ENCODE measurements at places on chromosomes 3 and 15. TPM values are rescaled to one million over a fixed set of nuclear protein-coding genes. Genes with fewer than 3 reads are reported as not detected.
A peak's percentile ranks its signal among the peaks of the same experiment; 100 is the strongest.

DNA sequence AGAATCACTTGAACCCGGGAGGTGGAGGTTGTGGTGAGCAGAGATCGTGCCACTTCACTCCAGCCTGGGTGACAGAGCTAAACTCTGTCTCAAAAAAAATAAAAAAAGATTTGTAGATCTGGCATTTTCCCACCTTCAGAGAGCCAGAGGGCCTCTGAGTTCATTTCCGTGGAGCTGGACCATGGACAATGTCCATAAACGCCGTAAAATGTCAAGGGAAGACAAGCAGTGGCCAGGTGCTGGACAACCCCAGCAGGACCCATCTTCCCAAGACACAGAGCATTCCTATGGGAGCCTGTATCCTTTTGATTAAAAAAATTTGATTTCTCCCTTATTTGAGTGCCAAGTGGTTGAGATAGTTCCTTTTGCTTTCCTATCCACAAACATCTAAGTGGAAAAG is 67.4 kb upstream of the NR2E3 start:
- no peak for DNase-seq

DNA sequence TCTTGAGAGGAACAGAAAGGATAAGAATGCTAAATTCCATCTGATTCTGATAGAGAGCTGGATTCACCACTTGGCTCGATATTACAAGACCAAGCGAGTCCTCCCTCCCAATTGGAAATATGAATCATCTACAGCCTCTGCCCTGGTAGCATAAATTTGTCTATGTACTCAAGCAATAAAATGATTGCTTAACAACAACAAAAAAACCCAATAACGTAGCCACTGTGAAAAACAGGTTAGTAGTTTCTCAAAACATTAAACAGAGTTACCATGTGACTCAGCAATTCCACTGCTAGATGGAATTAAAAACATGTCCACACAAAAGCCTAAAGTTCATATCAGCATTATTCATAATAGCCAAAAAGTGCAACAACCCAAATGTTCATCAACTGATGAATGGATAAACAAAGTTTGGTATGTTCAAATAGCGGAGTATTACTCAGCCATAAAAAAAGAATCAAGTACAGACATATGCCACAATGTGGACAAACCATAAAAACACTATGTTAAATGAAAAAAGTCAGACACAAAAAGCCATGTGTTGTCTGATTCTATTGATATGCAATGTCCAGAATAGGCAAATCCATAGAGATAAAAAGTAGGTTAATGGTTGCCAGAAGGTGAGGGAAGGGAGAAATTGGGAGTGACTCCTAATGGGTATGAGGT is 16.8 kb downstream of the BCL2L10 start:
- DNase-seq = peak; percentile 41

DNA sequence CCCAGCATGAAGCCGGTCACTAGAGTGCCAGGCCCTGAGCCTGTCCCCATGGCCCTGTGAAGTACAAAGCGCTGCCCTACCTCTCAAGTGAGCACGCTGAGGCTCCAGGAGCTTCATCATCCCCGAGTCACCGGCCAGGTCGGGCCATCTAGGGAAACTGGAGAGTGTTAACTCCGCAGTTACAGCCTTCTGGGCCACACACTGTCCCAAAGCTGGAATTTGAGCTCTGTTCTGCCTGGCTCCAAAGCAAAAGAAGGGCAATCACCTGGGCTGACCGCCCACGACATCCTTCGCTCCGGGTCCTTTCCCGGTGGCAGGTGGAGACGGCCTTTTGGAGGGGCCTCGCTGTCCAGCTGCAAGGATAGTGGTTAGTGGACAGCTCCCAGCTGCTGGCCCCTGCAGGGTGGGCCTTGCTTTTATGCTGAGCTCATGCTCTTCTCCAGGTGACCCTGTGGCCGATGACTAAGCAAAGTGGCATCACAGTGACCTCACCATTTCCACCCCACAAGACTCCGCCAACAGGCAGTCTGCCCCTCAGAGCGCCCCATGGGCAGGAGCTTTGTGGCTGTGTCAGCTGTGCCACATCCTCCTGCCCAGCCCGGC is 3.5 kb upstream of the MUC4 start:
- no peak for DNase-seq

DNA sequence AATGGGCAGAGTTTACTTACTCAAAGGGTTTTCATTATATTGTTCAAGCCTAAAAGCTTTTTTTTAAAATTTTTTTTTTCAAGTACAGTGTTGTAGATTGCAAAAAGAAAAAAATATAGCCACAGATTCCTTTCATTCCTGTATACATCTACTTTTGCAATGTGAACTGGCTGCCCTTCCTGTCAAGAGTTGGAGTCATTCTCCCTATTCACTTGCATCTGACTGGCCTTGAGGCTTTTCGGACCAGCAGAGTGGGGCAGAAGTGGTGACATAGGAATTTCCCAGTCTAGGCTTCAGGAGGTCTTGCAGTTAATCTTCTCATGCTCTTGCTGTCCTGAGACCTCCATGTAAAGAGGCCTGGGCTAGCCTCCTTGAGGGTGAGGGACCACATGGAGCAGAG is 218.3 kb upstream of the CFAP20DC start:
- no peak for DNase-seq

GRCh38 chr15:69723404-69724096 is 270.9 kb downstream of the RPLP1 start:
- no peak for DNase-seq

Gene RHOV
- 0.07 TPM for total RNA-seq

Gene SMAD3
- total RNA-seq = 32.6 TPM

Gene LRRC34
- total RNA-seq = 2.4 TPM
